Hippocampal formation (tissue), 2 donors: ENCODE measurements at places on chromosomes 5 and 9.

DNA sequence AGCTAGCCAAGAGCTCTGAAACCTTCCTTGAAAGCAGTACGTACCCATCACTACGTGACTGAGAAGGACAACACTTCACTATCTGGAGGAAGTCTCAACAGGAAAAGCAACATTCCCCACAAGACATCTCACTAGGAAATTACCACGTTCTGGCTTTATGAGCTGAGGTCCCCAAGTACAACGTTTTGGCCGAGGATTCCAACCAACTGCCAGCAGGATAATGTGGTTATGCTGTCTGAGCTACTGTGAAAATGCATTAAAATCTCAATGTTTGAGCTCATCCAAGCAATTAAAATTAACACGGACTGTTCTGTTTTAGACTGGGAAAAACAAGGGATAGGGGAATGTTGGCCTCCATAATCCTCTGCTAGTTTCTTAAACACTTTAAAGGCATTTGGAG, 16.4 kb downstream of the MED27 start:
- no peak for DNase-seq

- peak; percentile 8 for DNase-seq
Observed at GRCh38 chr5:137563646-137564397, 64.7 kb upstream of the SPOCK1 start.

GRCh38 chr5:147532156-147532555, 22.3 kb upstream of the DPYSL3 start:
- DNase-seq, result no peak

GRCh38 chr9:134399435-134400056, 73.3 kb downstream of the RXRA start:
- DNase-seq, result no peak

GRCh38 chr9:87497604-87498045, at the start of gene DAPK1:
DAPK1 (plus strand) TSS chr9:87497867; CDS start chr9:87499078, 1,211 bp downstream.
- no peak for DNase-seq

DNA sequence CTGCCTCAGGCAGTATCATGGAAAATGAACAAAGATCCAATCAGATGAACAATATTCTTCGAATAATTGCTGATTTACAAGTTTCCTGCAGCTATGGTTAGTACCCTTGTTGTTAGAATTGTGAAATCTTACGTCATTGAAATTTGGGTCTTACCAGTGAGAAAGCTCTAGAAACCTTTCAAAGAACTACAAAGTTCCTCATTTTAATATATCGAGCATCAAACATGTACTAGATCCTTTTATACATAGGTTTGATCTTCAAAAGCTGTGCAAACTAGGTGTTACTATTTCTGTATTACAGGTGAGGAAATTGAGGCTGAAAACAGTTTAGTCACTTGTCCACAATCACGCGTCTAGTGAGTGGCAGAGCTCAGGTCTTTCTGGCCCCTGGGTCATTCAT, 43.7 kb upstream of the ANGPTL2 start:
- DNase-seq, result no peak

- DNase-seq, result no peak
Observed at GRCh38 chr9:11352612-11353011, 739.8 kb upstream of the PTPRD start.

DNA sequence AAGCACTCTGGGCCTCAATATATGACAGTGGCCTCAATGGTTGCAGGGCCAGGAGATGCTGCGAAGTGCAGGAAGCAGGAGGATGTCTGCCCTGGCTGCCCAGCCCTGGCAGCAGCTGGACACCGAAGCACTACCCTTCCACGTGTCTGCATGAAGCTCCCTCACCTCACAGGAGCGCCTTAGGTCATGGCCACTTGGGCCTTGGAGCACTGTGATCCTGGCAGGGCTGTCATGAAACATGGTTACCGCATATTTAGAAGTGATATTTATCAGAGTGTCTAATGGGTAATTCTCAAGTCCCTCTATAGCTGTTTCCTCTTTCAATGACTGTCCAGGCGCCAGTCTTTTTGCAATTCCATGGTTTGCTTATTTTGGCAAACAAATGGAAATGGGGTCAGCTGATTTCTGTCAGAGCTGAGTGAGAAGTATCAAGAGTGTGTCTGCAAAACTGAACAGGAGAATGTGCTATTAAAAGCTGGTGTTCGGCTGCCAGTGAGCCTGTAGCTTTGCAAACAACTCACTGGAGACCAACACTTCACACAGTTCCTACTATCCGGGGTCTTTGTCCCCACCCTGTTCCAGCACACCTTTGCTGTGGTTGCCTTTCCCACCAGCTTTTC, 285.9 kb downstream of the KIF4B start:
- no peak for DNase-seq

GRCh38 chr9:37521111-37521510, 35.4 kb downstream of the POLR1E start:
- DNase-seq, result no peak

GRCh38 chr5:125492977-125493376, 746.5 kb upstream of the ZNF608 start:
- DNase-seq, result no peak
